ENCODE measurements at places on chromosomes 4 and X.
A peak's percentile ranks its signal among the peaks of the same experiment; 100 is the strongest.

DNA sequence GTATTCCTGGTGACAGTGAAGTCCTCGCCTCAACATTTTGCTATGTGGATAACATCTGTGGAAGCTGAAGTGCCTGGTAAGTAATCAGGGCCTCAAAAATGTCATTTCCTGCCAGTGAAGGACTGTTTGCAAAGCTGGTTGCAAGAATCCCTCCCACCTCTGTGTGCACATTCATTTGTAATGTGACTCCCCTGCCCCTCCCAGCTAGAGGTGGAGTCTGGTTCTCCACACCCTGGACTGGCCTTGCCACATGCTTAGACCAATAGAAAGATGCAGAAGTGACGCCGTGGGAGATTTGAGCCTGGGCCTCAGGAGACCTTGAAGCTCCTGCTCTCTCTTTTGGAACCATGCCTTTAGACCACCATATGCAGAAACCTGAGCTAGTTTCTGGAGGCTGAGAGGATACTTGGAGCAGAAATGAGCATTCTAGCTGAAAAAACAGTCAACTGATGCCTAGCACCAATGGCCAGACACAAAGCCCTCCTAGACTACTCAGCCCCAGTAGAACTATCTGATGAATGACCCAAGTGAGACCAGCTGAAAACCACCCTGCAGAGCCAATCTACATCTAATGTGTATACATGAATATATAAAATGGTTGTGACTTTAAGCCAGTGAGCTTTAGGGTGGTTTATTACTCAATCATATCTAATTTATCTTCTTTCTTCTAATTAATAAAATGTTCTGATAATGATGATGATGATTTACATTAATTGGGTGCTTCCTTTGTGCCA is 47.8 kb upstream of the CRMP1 start:
- no peak for DNase-seq

GRCh38 chrX:148960060-148960459 is 459.6 kb downstream of the AFF2 start:
- no peak for DNase-seq

- no peak for DNase-seq
These were observed 45.5 kb downstream of the NFKB1 start for GRCh38 chr4:102546635-102547034.

GRCh38 chrX:8049827-8050226 is 121.2 kb downstream of the VCX2 start:
- peak; percentile 57 for DNase-seq

DNA sequence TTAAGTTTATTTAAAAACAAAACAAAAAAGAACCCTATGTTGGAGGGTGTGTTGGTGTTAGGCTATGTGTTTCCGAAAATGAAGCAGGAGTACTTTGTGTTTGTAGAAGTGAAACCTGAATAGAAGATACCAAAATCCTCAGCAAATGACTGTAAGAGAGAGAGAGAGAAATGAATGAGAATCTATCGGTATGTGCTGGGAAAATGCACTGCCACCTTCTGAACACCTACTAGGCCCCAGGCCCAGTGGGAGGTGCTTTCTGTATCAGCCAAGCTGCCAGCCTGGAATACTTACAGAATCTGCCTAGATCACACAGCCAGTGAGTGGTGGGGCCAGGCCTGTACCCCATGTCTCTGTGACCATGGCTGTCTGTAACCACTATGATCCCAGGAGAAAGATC is 14.9 kb upstream of the PIM2 start:
- DNase-seq = no peak

GRCh38 chr4:140756319-140757231 is at the start of gene TBC1D9:
TSS of gene TBC1D9 (minus strand) at chr4:140756385. CDS start at chr4:140756045, 340 bp downstream.
- DNase-seq = peak; percentile 65

DNA sequence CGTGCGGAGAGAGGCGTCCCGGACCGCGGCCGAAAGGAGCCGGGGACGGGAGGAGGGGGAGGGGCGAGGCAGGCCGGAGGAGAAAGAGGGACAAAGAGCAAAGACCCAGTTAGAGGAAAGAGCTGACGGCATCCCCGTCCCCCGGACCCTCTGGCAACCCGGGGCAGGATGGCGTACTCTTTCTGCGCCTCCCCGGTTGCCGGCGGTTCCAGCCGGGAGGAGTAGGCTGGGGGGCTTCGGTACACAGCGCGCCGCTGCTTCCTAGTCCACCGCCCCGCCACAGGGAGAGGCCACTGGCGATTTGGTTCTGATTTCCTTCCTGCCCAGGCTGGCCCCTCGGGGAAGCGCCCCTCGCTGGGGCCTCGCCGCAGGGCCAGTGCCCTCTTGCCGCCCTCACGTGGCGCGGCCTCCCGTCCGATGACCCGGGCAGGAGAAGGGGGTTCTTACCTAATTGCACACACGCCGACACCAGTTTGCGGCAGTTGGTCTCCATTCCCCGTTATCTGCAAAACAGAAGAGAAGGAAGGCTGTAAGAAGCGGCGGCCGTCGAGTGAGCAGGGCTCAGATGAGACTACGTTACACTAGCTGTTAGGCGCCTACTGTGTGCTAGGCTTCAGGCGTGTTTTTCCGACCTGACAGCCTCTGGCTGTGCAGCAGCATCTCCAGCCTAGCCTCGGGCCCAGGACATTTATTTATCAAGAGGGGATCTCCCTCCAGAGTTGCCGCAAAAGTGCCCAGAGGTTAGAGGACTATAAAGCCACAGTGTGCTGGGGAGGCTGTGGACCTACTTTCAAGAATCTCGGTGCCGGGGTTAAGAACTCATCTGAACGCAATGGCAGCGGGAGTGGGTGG is 9.9 kb upstream of the PITX2 start:
- DNase-seq = no peak

GRCh38 chr4:83639849-83640493 is 104.1 kb downstream of the GPAT3 start:
- DNase-seq = no peak

DNA sequence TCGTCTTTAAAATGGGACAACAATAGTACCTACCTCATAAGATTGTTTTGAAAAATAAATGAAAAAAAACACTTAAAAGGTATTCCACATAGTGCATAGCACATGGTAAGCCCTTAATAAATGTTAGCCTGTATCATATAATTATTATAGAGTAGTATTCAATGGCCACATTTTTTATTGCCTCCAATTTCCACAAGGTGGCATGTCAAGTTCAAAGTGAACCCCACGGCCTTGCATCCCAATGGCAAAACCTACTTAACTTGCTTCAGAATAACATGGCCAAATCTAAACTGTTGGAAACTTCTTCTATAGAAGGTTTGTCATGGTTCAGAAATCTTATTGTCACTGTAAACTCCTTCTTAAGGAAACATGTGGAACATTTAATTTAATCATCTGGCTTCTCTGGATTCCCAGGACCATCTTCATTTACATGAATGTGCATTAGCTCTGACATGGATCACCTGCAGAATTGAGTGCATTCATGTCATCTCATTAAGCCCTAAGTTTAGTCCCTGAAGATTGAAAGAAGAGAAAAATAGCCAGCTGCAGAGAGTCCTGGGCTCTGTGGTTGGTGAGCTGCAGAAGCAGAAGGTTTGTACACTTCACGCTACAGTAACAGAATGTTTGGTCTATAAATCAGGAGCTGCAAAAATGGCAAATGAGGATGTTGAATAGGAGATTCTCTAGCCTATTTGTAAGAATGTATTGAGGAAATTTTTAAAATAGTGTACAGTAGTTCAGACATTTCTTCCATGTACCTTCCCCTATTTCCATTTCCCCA is 61.0 kb downstream of the ANXA3 start:
- DNase-seq = no peak

DNA sequence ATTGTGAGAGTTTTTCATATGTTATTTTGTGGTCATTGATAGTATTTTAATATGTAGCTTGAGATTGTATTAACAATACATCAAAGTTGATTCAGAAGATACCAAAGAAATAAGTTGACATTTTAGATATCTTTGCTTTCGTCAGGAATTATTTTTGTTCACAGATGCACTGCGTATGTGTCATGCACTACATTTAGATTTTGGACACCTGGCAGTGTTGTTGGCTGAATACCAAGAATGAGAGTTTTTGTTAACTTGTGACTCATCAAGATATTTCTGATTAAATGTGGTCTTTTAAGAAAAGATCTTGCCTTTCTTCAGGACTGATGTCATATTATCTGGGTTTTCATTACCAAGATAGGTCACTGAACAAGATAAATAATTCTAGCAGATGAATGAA is 633.4 kb downstream of the CENPC start:
- DNase-seq = no peak

DNA sequence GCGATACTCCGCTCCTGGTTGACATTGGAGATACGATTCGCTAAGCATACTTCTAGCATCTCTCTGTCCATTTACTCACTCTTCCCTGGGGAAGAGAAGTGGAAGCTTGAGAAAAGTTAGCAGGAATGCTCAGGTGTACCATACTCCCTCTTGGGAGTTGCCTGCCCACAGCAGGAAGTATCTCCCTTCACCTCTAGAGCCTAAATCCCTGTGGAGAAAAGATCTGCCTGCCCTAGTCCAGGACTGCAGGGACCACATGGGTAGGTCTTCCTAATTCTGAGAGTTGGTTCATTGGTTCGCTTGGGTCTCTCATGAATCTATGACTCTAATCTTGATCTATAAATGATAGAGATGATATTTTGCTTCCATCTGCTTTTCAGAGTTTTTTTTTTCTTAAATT is 26.3 kb upstream of the MAPK10 start:
- no peak for DNase-seq

DNA sequence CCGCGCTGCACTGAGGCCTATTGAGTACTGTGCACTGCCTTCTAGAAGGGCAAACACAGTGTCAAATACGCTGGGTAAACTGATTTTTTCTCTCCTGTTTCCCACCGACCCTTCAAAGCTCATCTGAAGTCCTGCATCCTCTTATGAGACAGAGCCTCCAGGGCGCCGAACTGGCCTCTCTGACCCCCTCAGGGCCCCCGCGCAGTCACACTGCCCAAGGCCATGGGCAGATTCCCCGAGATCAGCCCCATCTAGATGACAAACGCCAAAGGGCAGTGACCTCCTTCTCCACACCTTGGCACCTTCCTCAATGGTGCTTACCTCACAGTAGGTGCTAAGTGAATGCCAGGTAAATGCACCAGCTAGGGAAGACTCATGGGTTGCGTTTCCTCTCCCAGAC is 34.4 kb downstream of the CHST7 start:
- no peak for DNase-seq

- DNase-seq = no peak
These were observed 106.8 kb upstream of the NKX1-1 start for GRCh38 chr4:1512738-1513660.

GRCh38 chr4:109072595-109072994 is 229.9 kb downstream of the COL25A1 start:
- DNase-seq = no peak

DNA sequence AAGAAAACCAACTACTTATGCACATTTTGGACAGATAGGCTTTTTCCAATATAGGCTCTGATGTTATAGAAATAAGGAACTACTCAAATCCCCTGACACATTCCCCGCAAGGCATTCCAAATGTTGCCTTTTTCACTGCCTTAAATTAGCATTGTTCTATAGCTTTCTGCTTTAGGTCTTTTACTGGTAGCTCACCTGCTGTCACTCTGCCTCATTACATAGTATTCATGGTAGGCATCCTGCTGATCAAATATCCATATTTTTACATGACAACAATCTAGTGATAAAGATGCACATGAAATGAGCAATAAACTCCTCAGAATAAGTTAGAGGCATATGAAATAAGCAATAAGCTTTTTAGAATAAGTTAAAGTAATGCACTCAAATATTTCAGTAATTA is 542.7 kb downstream of the FAM133A start:
- DNase-seq = no peak

- no peak for DNase-seq
These were observed 174.0 kb downstream of the SOWAHB start for GRCh38 chr4:76723924-76724323.

DNA sequence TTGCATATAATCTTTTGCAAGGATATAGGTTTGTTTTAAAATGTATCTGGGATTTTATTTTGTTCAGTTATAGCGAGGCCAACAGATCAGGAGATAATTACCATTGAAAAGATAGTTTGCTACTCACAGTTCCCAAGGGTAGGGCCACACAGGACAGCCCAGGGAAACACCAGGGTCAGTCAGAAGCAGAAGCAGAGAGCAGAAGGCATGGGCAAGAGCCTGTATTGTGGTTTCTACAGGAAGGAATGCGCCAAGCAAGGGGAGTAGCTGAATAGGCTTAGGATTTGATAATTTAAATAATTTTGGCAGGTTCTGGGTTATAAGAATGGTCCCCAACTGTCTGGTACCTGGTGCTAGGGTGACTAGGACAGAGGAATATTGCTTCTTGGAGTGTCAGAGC is 61.6 kb downstream of the SYNPO2 start:
- no peak for DNase-seq

- no peak for DNase-seq
These were observed 608.1 kb upstream of the AADAT start for GRCh38 chr4:170697845-170698244.

- DNase-seq = no peak
These were observed 124.8 kb upstream of the SORBS2 start for GRCh38 chr4:185936650-185937376.

DNA sequence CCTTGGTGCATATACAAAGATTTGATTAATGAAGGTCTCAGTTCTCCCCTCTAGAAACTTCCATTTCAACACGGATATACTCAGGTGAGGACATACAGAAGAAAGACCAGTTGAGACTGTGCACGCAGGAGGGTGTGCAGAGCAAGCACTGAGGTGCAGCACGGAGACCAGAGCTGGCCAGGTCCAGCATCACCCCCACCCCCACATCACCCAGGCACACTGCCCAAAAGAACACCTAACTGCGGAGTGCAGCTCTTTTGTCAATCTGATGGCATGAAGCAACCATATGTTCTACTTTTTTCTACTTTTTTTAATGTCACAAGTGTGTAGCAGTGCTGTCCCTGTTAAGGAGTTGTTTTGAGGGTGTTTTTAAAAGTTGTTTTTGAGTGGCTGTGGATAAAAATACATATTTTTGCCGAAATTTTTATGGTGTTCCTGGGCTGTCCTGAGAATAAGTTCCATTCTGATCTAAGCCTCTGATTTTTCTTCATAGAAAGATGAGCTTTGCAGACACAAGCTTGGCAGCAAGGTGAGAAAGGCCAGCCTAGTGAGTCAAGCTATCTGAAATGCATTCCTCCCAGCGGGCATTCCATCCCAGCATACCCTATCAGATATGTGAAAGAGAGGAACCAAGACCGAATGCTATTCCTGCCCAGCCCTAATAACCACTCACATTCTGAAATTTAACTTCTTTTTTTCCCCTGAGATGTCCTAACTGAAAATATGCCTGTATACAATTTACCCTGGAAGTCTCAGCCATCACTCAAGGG is 173.7 kb downstream of the PTTG2 start:
- DNase-seq = no peak

- DNase-seq = no peak
These were observed 58.7 kb downstream of the RWDD4 start for GRCh38 chr4:183600189-183600685.

- no peak for DNase-seq
These were observed 137.7 kb upstream of the ZIC3 start for GRCh38 chrX:137428221-137428661.

GRCh38 chr4:71558248-71558647 is 219.4 kb downstream of the SLC4A4 start:
- no peak for DNase-seq

DNA sequence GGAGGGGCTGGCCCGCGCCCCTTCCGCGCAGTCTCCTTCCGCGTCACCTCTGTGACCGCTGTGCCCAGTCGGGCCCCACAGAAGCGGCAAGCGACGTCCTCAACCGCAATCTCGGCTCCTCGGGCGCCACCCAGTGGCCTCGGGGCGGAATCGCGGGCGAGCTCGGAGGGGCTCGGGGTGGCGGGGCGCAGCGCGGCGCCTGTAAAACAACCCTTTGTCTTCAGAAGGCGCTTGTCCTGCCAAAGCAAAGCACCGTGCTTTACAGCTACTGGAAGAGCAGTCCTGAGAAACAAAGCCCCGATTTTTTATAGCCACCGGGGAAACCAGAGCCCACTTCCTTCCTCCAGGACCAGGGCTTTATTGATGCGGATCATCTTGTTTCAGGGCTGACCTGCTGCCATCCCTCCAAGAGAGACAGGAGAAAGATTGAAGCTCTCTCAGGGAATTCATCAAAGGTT is 37.3 kb upstream of the CDKN2AIP start:
- DNase-seq = peak; percentile 29
